Hair follicle dermal papilla cell (primary cell): ENCODE measurements at places on chromosomes 13 and 19. TPM values are rescaled to one million over a fixed set of nuclear protein-coding genes. Genes with fewer than 3 reads are reported as not detected.

The FAM216B gene
- total RNA-seq, result not detected in 2 replicates

The TTC9B gene
- total RNA-seq, result not detected in 2 replicates

The KLK12 gene
- not detected in 2 replicates for total RNA-seq

The KASH5 gene
- total RNA-seq, result not detected in 2 replicates

The CEACAM20 gene
- total RNA-seq, result not detected in 2 replicates
